ENCODE measurements at places on chromosomes 13 and 19. TPM values are rescaled to one million over a fixed set of nuclear protein-coding genes. Genes with fewer than 3 reads are reported as not detected.

CACNG8 gene
- 3.3 TPM for polyA plus RNA-seq

ZNF677 gene
- 35.4 TPM for polyA plus RNA-seq

HSH2D gene
- polyA plus RNA-seq = not detected

B9D2 gene
- polyA plus RNA-seq = 15.9 TPM

ZNF773 gene
- polyA plus RNA-seq = 17.2 TPM

GPR4 gene
- 0.25 TPM for polyA plus RNA-seq

PLK5 gene
- 7.1 TPM for polyA plus RNA-seq

TRPM4 gene
- polyA plus RNA-seq = 42.5 TPM

GPR18 gene
- polyA plus RNA-seq = not detected

BEST2 gene
- not detected for polyA plus RNA-seq

IL4I1 gene
- not detected for polyA plus RNA-seq

ATP4A gene
- polyA plus RNA-seq = 0.34 TPM

KIR3DL1 gene
- not detected for polyA plus RNA-seq

OSCAR gene
- not detected for polyA plus RNA-seq

SIGLEC12 gene
- polyA plus RNA-seq = not detected

LRRC63 gene
- polyA plus RNA-seq = not detected

IL11 gene
- 1.7 TPM for polyA plus RNA-seq

CEP89 gene
- 21.5 TPM for polyA plus RNA-seq

SERPINE3 gene
- not detected for polyA plus RNA-seq

KLK14 gene
- polyA plus RNA-seq = not detected

All from neural cell (in vitro differentiated cells).